ENCODE measurements at places on chromosomes 6 and 20.

DNA sequence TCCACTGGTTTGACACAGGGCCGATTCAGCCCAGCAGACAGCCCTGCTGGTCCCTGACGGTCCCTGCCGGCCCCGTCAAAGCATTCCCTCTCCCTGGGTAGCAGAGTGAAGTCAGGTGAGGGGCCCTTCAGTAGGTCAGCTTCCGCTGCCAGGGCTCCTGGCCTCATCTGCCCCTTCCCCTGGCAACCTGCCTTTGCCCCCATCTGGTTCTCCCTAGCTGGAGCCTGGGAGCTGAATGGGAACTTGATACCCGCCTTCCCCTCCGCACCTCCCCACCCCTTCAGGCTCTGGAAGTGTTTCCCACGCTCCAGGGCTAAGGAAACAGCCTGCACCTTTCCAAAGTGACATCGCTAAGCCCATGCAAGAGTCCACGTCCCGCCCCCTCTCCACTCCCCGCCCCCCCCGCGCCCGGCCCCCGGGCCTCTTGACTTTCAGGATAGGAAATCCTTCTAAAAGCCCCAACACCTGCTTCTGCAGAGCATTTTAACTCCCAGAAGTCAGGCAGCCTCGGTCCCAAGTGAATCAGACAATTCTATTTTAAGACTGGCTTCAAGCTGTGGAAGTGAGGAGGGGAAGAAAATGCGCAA lies 53.3 kb downstream of the ISM1 start:
- DNase-seq = no peak

GRCh38 chr6:123808556-123808955 lies 4.9 kb downstream of the NKAIN2 start:
- no peak for DNase-seq

- no peak for DNase-seq
Measured at GRCh38 chr6:71229477-71229876, 59.1 kb upstream of the OGFRL1 start.

GRCh38 chr6:101400326-101401135 lies 7.0 kb downstream of the GRIK2 start:
- DNase-seq = no peak

DNA sequence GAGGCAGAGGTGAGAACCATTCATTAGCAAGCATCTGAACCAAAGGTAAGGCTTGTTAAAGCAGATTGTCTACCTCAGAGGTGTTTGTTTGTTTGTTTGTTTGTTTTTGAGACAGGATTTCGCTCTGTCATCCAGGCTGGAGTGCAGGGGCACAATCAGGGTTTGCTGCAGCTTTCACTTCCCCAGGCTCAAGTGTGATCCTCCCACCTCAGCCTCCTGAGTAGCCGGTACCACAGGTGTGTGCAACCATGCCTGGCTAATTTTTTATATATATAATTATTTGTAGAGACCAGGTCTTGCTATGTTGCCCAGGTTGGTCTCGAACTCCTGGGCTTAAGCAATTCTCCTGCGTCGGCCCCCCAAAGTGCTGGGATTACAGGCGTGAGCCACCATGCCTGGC lies 17.2 kb downstream of the CYP39A1 start:
- no peak for DNase-seq

DNA sequence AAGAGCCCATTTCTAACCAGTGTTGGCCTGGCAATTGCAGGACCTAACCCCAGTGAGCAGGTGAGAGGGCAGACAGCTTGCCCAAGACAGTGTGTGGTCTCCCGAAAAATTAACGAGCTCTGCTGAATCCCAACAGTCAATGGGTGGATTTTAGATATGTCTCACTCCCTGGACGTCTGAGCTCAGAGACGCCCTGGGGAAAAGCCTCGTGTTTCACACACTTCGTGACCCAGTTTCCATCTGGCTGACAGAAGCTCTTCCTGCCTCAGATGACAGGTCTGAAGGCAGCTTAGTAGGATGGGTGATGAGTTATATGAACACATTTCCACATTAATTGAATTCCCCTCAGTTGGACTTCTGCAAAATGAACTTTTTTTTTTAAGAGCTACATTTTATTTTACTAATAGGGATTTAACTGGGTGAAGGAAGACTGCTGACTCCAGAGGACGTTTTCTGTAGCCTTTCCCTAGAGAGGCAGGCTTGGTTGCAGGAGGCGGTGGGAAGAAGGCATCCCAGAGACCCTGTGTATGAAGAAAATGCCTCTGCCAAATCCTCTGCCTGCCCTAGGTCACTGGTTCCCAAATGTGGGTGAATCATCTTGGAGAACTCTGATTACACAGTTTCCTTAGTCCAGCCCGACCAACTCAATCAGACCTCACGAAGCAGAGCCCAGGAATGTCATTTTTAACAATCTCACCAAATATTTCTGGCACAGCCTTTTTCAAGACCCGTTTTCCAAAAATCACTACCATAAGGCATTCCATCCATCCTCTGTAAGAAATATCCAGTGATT lies 71.7 kb upstream of the LY86 start:
- DNase-seq = no peak

- DNase-seq = no peak
Measured at GRCh38 chr6:89216411-89216810, 747 bp downstream of the GABRR1 start.

DNA sequence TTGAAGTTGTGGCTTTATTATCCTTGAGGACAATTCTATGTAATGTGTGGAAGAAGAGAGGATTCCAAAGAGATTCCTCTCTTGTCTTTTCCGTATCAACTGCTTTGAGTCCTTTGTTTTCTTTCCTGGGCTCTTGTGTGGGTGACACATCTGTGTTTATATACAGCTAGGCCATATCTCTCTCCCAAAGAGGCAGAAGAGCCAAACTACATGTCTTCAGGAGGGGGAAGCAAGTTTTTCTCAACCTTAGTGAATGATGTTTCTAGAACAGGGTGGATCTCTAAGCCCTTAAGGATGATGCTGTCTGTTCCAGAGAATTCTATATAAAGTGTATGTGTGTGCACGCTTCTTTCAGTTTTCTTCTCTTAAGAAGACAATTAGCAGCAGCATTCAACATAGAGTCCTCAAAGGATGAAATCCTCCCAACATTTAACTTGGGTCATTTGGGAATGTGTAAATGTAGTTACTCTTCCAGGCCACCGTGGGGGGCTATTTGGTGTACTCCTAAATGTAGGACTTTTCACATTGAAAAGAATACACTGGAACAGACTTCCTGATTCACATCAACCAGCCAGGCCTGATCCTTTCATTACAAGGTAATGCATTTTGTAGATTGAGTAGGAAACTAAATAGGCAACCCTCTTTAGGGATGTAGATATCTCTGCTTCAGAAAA lies 92.8 kb upstream of the EEF1E1 start:
- no peak for DNase-seq

DNA sequence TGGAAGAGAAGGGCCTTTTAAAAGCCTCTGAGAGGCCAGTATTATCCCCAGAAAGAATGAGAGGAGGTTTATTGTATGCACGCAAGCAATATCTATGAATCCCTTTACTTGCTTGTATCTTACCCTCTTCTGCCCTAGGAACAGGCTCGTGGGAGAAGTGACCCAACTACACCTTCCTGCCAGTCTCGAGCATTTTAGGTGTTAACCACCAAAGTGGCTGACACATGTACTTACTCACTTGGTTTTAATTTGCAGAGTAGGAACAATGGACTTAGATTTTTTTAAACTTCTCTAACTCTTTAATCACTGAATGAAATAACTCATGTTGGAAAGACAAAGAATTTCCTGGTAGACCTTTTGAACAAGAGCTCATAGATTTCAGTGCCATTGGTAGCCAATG lies 296.9 kb downstream of the PLCB1 start:
- DNase-seq = no peak

- DNase-seq = no peak
Measured at GRCh38 chr20:58637466-58638213, 13.4 kb upstream of the STX16 start.

- no peak for DNase-seq
Measured at GRCh38 chr6:55584654-55585354, 5.8 kb upstream of the HMGCLL1 start.

DNA sequence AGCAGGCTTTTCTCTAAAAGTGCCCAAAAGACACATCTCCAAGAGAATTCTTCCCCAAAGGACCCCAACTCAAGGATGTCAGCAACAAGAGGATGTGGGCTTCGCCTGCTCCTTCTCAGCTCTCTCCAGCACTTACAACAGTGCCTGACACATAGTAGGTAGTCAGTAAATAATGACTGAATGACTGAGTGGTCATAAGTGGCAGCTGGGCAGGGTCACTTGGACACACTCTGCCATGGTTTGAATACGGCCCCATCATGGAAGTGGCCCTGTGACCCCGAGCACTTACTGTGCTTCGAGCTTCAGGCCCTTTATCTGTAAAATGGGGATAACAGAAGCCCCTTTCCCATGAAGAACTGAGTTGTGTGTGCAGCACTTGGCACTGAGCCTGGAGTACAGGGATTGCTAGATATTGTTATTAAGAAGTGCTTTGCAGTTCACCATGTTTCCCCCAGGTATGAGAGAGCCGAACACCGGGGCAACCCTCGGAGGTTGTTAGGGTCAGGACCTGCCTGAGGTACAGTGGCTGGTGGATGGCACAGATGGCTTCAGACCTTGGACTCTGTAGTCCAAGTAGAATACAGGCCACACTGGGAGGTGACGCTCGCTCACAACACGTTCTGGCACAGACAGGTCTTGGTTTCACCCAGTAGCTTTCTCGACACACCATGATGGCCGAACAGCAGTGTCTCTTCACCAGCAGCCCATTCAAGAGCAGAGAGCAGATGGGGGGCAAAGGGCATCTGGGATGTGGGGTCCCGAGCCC lies 56.0 kb downstream of the NOL4L start:
- no peak for DNase-seq

DNA sequence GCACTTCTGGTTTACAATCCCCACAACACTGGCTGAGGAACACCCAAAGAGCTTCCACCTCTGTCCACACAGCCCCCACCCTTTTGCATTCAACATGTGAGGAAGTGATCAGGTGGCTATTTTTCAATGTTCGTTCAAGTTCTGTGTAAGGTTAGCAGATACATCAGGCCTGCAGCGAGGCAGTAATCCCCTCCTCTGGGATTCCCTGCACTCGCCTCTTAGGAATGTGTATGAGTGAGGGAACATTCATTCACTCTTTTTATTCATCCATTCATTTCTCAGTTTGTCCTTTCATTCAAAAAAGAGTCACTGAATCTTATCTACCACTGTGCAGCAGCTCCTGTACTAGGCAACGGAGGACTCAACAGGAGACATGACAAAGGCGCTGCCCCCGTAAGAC lies 236.4 kb upstream of the PRDM1 start:
- DNase-seq = no peak

DNA sequence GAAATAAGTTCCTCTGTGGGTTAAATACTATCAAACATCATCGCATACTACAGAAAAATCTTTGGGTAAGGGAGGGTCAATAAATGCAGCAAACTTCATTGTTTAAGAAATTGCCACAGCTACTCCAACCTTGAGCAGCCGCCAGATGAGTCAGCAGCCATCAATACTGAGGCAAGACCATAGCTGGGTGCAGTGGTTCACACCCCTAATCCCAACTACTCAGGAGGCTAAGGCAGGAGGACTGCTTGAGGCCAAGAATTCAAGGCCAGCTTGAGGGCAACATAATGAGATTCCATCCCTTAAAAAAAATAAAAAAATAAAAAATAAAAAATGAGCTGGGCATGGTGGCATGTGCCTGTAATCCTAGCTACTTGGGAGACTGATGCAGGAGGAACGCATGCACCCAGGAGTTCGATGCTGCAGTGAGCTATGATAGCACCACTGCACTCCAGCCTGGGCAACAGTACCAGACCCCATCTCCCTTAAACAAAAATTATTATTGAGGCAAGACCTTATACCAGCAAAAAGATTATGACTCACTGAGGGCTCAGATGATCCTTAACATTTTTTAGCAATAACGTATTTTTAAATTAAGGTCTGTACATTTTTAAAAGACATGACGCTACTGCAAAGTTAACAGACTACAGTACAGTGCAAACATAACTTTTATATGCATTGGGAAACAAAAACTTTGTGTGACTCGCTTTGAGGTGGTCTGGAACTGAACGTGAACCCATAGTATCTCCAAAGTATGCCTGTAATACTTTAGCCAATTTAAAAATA lies 8.8 kb downstream of the SRPK1 start:
- DNase-seq = no peak

DNA sequence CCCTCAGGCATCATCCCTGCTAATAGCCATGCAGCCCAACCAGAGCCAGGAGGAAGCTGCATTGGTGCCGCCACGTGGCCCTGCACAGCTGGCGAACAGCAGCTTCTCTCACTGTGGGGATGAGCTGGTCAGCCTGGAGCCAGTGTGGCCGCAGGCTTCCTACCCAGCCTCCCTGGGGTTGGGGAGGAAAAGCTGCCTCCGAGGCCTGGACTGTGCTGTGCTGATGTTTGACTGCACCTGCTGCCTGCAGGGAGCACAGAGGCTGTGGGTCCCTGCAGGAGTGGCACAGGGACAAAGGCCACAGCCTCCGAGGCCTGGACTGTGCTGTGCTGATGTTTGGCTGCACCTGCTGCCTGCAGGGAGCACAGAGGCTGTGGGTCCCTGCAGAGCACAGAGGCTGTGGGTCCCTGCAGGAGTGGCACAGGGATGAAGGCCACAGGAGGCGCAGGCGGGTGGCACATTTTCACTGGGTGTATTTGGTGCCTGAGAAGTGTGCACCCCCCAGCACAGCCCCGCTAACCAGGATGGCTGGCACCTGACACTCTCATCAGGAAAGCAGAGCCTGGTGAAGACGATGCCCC lies 83.9 kb downstream of the DLL1 start:
- no peak for DNase-seq
